ENCODE measurements at places on chromosomes 2 and 18.

DNA sequence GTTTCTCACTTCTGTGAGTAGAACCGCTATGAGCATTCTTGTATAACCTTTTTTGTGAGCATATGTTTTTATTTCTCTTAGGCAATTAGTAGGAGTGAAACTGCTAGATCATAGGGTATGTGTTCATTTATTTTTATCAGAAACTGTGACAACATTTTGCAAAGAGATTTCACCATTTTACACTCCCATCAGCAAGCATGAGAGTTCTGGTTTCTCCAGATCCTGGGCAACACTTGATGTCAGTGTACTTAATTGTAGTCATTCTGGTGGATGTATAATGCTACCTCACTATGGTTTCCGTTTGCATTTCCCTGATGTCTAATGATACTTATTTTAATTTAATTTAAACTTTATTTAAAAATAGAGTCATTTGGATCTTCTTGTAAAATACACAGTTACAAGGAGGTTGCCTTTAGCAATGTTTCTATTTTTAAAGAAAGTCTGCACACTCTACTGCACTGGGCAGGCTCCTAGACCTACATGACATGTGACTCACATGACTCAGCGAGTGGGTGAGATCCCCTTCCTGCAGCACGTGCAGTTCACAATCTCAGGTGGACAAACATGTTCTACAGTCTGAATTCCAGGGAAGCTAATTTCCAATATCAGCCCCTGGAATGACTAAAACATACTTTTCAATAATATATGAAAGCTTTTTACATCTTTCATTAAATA is 127.0 kb upstream of the BCL2L11 start:
- DNase-seq = no peak

DNA sequence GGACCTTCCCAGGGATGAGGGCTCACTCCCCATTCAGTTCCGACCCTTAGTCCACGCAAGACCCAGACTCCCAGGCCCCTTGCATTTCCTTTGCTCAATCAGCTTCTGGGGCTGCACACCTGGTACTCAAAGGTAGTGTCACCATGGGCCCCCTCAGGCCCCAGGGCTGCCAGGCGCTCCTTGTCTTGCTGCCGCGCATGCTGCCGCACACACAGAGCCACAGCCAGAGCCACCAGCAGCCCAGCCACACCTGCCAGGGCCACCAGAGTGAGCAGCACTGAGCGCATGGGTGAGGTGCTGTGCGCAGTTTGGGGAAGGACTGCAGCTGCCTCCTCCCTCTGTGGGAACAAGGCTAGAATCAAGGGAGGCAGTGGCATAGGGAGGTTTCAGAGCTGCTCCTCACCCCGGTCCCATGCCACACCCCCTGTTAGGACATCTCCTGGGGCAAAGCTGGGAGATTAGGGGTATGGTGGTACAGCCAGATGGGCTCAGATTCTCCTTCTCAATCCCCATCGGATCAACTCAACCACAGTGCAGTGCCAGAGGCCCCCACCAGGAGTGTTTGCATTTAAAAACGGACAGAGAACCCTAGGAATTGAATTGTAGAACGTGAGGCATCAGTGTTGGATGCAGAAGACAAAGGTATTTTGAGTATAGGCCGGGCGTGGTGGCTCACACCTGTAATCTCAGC is 11.3 kb downstream of the PTPRN start:
- no peak for DNase-seq

GRCh38 chr2:148702475-148702874 is 57.9 kb downstream of the EPC2 start:
- no peak for DNase-seq

DNA sequence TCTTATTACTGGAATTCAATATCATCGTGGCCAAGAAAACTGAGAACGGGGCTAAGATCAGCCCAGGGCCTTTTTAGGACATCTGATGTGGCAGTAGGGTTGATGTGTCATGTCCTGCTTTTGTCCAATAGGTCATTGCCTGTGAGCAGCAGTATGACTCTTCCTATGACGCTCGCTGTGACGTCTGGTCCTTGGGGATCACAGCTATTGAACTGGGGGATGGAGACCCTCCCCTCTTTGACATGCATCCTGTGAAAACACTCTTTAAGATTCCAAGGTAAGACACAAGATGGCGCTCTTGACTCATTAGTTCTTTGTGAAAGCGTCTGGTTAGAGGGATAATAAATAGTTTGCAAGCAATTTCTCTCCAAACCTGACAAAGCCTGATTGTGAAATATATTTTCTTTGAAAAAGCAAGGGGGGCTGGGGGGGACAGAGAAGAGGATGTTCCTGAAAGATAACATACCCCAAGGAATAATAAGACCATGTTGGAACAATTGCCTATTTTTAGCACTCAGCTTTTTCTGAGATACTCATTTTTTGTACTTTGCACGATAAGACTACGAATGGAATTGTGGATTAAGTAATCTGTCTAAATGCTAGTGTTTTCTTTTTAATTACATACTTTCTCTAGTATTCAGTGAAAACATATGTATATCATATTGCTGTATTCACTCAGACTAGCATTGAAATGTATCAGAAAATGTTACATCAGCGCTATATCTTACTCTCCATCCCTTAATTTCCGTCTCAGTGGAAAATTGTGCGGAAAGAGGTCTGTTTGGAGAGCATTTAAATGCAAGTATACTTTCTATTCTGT is 58.1 kb downstream of the MYO3B start:
- no peak for DNase-seq

GRCh38 chr2:23503682-23504081 is 118.7 kb downstream of the KLHL29 start:
- DNase-seq = no peak

GRCh38 chr2:15941481-15941850 is 1.1 kb downstream of the MYCN start:
- no peak for DNase-seq

- DNase-seq = no peak
These were observed 15.5 kb downstream of the SCYGR4 start for GRCh38 chr2:227632827-227633226.

Data from stimulated activated CD8-positive, alpha-beta memory T cell treated with anti-CD3 and anti-CD28 coated beads, Interleukin-4, amount 100 ng/mL, for 24 hours (primary cell).